ENCODE measurements at places on chromosomes 2 and 18. TPM values are rescaled to one million over a fixed set of nuclear protein-coding genes. Genes with fewer than 3 reads are reported as not detected.

Gene FBXO15
- total RNA-seq, result 0.76 TPM

Gene TLX2
- total RNA-seq, result not detected

- no peak for ATAC-seq
These were observed 80.8 kb upstream of the NFATC1 start for GRCh38 chr18:79314838-79315388.

- no peak for ATAC-seq
These were observed 40.7 kb downstream of the SLC66A2 start for GRCh38 chr18:79910563-79911343.

Gene TMEM169
- total RNA-seq, result 0.04 TPM

DNA sequence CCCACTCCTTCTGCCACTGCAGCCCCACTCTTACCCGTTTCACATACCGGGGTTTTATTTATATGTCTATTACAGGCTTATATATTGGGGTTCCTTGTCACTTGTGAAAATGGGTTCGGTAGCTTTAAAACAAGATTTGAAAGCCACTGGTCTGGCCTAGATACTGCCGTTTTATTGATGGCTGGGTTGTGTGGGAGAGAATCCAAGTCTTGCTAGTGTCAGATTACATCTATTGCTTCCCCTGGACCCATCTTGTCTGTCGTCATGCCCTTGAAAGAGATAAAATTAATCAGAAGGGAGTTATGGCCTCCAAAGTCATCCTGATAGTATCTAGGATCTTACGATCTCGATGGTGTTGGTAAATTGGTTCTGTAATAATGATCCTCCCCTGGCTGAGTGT is 79.4 kb downstream of the EIPR1 start:
- no peak for ATAC-seq

- ATAC-seq, result peak; percentile 44
These were observed 26.6 kb upstream of the LANCL1 start for GRCh38 chr2:210503001-210503623.

DNA sequence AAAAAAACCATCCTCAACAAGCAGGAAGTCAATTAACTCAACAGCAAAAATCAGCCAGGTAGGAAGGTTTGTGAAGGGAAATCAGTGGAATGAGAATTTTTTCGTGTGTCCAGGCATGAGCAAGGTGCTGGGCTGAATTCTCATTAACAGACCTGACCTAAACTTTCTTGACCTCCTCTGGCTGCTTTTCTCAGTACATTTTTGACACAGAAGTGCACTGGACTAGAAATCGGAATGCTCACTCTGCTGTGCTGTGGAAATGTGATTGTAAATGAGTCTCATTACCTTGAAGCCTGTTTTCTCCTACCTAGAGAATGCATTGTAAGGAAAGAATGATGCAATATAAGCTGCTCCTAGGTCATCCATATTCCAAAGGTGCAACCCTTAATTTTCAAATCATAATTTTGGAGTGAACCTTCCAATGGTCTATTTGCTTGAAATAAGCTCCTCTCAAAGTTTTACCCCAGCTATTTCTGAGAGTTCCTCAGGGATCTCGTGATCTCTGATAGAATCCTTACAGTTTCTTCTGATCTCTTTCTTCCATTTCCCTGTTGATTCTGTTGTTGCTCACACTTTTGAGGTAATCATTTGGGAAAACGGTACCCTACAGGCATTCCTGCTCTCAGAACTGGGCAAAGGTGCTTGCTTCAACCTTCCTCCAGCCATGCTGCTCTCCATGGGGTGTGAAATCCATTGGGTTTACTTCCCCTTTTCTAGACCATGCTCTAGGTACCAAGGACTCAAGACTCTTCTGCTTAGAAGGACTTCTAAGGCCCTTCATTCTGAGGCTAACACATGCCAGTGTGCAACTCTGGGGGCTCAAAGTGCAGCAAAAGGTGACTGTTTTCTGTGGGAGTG is 104.9 kb upstream of the ITPRID2 start:
- ATAC-seq, result no peak

Gene MC4R
- total RNA-seq, result not detected

DNA sequence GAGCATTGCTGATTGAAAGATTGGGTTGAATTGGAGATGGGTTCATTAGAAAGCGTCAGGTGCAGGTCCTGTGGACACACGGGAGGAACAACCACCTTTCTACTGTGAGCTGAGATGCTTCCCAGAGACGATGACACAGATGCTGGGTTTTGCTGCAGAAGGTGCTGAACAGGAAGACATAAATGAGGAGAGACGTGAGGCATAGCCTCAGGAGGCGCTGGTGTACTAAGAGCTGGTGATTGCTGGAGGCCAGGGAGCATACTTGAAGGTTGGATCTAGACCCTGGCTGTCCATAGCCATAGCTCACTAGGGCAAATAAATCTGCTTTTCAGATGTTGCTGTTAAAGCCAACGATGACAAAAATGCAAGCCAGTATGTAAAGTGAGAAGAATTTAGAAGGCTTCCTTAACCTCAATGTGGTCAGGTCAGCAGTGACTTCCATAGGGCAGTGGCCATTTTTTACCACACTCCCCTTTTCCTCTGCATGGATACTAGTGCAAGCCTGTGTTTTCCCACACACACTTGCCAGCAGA is 153.7 kb downstream of the SOX11 start:
- ATAC-seq, result no peak

Gene FOXI3
- total RNA-seq, result not detected

Gene NGEF
- 6.1 TPM for total RNA-seq

DNA sequence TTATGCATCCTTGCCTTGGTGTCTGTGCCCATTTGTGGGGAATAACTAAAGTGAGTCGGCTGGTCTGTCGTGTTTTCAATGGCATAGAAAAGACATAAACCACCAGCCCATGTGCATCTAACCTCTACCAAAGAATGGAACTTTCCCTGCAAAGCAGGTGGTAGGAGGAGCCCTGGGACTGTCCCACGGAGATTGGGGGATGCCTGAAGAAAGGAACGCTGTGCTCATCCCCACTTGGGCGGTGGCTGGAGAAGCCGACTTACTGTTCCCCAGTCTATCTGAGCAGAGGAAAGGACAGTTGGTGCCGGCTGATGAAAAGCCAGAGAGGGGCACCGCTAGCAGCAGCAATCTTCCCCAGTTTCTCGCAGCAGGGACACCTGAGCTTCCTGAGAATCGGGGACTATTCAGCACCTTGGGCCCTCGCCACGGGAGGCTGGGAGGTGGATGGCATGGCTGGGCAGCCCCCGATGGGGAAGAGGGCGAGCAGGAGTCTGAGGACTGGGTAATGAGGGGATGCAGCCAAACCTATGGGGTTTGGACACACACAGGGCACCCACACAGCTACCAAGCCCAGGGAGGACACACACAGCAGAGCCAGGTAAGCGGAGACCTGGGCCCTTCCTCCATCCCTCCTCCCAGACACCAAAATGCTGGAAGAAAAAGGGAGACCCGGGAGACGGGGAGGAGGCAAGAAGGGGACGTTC is 53.7 kb upstream of the AGAP1 start:
- no peak for ATAC-seq

Gene ABCB11
- total RNA-seq, result not detected

DNA sequence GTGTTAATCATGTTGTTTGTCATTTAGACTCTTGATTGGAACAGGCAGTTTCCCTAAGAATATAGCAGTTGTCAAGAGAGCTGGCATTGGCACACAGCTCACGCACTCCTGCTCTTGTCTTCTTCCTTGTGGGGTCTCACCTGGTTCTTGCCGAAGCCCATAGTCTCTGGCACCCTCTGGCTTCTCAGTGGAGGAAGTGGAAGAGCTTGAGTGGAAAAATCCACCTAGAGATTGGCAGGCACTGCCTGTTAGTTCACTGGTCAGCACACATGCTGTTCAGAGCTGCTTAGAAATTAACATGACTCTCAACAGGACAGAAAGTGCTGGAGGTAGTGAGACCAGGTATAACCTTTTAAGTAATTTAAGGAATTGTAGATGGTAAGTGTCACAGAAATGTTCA is 28.3 kb downstream of the SCTR start:
- ATAC-seq, result no peak

DNA sequence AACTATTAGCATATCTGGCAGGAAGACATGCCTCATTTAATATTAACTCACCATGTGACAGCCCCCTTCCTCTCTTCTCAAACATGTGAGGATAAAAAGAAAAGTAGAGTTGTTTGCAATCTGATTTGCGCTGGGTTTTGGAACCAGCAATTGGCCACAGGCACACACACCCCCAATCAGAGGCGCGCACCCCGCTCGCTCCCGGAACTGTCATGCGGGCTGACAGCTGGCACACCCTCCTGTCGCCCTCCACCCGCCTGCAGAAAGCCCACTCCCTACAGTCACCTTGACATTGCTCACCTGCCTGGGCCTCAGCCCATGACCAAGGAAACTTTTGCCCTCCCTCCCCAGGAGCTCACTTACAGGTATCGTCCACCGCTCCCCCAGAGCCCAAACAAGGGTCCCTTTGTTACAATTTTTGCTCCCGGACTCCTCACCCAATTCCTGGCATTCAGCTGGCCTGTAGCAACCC is 1.1 kb downstream of the COBLL1 start:
- peak; percentile 45 for ATAC-seq

Gene GREB1
- 0.60 TPM for total RNA-seq

DNA sequence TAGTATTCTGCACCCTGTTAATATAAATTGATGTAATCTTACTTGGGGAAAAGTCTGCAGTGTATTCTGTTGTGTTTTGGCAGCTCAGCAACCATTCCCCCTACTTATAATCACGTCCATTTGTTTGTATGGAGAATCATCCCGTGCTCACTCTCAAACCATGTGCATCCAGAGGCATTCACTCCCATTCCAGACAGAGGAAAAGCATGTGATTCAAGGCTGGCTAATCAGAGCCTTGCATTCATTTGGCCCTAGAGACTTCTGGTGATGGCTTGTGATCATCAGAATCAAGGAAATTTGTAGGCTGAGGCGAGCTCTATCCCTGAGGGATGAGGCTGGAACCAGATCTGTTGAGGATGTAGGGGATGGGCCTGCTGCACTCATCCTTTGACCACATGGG is 5.1 kb upstream of the WIPF1 start:
- ATAC-seq, result no peak

Gene ANKRD29
- total RNA-seq, result 11.2 TPM

GRCh38 chr2:227804975-227805374 is 8.7 kb upstream of the CCL20 start:
- ATAC-seq, result no peak

GRCh38 chr2:203238292-203238703 is 520 bp upstream of the CYP20A1 start:
- ATAC-seq, result no peak

DNA sequence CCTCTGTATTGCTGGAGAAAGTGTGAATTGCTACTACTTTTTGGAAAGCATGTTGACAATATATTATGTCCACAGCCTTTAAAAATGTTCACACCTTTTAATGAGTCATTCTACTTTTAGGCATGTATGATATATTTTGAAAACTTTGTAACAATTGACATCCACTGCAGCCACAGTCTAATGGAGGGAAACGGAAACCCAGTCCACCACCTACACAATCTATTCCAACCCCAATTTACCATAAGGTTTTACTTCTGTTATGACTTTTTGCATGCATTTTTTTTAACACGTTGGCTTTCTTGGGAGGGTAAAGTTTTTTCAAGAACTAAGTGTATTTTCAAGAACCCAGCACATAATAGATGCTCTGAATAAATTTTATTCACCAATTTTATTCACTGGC is 38.5 kb upstream of the ATP8B1 start:
- ATAC-seq, result no peak

GRCh38 chr18:30387401-30387800 is 655.1 kb downstream of the DSC3 start:
- no peak for ATAC-seq

GRCh38 chr2:56654936-56655335 is 471.1 kb downstream of the CCDC85A start:
- no peak for ATAC-seq

DNA sequence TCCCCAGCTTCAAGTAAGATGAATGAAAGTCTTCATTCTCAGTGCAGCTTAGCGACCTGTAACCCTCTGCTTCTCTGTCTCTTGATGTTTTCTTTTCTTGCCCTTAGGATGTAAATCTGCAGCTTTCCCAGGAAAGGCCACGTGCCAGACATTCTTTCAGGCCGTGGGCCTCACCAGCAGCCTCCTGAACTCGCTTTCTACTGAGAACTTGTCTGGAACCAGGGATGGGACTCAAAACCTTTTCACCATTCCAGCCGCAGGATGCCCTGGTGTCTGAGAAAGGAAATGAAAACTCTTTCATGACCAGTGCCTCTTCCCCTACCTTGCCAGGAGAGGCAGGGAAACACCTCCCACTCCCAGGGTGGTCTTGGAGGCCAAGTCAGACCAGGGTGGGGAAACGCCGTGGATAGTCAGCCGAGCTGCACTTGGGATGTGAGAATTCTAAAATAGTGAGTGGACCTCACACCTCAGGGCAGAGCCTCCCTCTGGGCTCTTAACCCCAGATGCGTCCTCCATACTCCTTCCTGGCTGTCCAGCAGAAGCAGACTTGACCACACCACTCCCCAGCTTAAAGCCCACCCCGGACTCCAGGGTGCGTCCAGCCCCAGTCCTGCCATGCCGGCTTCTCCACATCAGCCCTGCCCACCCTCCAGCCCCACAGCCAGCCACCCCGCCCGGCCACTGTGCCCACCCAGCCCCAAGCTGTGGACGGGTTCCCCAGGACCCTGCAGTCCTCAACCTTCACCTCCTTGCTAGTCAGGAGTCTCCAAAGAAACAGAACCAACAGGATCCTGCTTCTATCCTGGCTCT is 115.5 kb downstream of the TWIST2 start:
- no peak for ATAC-seq

Gene CREG2
- 2.3 TPM for total RNA-seq

Gene RTP5
- total RNA-seq, result not detected

GRCh38 chr2:127664895-127665225 is 10.5 kb downstream of the LIMS2 start:
- ATAC-seq, result no peak

Gene GTF2A1L
- total RNA-seq, result not detected

- no peak for ATAC-seq
These were observed 46.3 kb downstream of the ITSN2 start for GRCh38 chr2:24313744-24314632.

DNA sequence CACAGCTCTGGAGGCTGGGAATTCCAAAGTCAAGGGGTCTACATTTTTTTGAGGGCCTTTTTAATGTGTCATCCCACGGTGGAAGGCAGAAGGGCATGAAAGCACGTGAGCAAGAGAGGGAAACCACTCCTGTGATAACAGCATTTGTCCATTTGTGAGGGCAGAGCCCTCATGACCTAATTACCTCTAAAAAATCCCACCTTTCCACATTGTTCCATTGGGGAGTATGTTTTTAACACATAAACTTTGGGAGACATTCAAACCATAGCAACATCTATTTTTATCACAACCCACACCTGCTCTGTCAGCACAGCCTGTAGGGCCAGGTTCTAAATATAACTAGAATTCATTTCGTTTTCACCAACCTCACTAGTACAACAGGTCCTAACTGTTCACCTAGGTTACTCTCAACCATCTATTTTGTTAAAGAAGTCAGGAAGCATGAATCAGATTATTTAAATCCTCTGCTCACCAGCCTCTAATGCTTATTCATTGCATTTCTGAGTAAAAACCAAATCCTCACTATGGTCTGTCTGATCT is 92.2 kb upstream of the DPP10 start:
- ATAC-seq, result no peak

Gene FAP
- 1.3 TPM for total RNA-seq
